ENCODE measurements at places on chromosomes 5 and 9.

- no peak for DNase-seq
These were observed 160.3 kb downstream of the ENC1 start for GRCh38 chr5:74480201-74480600.

- no peak for DNase-seq
These were observed 127.1 kb downstream of the DAB2IP start for GRCh38 chr9:121778252-121779225.

DNA sequence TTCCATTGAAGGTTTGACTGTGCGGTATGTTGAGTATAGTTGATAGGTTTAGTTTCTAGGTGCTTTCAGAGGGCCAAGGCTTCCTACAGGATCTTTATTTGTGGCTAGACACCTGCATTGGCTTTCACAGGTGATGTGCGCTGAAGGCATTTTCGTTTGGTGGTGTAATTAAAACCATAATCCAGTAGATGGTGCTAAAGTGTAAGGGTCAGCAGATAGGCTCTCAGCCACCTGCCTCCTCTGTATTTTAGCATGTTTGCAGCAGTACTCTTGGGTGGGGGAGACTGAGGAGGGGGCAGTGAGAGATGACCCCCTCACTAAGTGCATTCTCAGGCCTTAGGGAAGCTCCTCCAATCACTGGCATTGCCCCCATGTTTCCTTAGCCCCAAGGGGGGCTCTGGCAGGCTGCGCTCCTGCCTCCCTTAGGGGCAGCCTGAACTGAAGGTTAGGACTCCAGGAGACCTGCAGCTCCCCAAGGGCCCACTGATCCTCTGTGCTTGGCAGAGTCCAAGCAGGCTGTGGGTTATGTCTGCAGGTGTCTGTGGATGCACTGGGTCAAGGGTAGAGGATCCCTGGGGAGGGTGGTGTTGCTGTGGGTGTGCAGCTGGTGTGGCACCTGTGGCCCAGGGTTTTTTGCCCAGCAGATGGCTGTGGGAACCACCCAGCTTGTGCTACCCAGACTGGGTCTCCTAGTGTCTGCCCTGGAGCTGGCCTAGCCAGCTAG is 23.4 kb downstream of the CDK20 start:
- no peak for DNase-seq

GRCh38 chr5:10671041-10672008 is 89.7 kb downstream of the DAP start:
- no peak for DNase-seq

DNA sequence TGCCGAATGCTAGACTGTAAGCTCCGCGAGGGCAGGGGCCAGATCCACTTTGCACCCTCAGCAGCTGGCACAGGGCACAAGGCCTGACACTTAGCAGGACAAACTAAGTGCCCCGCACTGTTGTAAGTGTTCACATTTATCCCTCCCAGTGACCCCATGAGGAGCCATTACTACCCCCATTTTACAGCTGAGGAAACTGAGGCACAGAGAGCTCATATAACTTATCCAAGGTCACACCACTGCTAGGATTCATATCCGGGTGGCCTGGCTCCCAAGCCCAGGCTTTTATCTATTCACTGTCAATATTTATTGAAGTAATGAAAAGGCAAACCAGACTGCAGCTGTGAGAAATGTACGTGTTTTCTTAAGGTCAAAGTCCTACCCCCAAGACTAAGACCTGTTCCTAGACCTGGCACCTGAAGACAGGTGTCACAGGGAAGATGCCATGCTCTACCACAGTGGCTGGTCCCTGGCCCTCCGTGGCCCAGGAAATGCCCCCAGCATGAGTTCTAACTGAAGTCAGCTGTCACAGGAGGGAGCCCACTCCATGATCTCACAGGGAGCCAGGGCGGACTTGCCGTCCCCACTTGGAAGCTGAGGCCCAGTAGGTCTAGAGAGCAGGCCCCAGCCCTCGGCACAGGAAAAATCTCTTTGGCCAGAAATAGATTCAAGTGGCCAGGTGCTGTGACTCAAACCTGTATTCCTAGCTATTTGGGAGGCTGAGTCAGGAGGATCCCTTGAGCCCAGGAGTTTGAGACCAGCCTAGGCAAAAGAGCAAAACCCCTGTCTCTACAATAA is 74.7 kb upstream of the IL17B start:
- DNase-seq: no peak

All from BJ (cell line).